AG08396 (cell line): ENCODE measurements at places on chromosomes 11 and 22.
A peak's percentile ranks its signal among the peaks of the same experiment; 100 is the strongest.

- no peak for DNase-seq
Observed at GRCh38 chr11:17767301-17767885, 32.8 kb downstream of the KCNC1 start.

GRCh38 chr11:119876841-119877240, 147.8 kb upstream of the NECTIN1 start:
- DNase-seq, result no peak

GRCh38 chr11:17642980-17643379, 76.4 kb upstream of the MYOD1 start:
- DNase-seq, result no peak

GRCh38 chr11:112584672-112585071, 324.0 kb upstream of the PLET1 start:
- no peak for DNase-seq

- DNase-seq, result no peak
Observed at GRCh38 chr22:24090581-24090980, 79.5 kb downstream of the CABIN1 start.

DNA sequence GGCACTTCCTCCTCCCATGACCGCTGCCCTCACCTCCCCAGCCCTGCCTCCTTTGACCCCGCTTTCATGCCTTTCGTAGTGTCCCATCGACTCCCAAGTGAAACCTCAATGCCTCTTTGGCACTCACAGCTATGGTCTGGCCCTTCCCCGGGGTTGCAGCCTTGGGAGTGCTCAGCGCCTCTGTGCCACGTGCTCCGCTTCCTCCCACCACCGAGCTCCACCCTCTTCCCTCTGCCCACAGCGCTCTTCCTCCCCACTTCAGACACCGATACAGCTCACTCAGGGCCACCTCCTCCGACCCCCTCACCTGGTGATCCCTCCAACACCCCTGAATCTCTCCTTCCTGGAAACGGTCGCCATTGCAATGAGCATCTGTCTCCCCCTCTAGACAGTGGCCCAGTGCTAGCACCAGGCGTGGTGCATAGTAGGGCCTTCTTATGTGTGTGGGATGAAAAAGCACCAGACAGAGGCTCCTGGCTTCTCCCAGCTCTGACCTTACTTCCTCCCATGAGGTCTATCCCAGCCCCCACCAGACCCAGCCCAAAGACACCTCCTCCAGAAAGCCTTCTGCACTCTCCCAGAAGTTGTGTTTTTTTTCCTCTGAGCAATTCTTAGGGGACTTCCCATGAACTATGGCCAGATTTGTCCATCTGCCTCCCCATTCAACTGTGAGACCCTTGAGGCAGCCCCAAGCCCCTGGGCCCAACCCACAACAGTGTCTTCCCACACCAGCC, 16.4 kb upstream of the SCGB1A1 start:
- DNase-seq, result no peak

- DNase-seq, result peak; percentile 47
Observed at GRCh38 chr22:17563936-17564391, 666 bp downstream of the SLC25A18 start.

- no peak for DNase-seq
Observed at GRCh38 chr11:64633555-64634159, 42.6 kb downstream of the SLC22A12 start.

DNA sequence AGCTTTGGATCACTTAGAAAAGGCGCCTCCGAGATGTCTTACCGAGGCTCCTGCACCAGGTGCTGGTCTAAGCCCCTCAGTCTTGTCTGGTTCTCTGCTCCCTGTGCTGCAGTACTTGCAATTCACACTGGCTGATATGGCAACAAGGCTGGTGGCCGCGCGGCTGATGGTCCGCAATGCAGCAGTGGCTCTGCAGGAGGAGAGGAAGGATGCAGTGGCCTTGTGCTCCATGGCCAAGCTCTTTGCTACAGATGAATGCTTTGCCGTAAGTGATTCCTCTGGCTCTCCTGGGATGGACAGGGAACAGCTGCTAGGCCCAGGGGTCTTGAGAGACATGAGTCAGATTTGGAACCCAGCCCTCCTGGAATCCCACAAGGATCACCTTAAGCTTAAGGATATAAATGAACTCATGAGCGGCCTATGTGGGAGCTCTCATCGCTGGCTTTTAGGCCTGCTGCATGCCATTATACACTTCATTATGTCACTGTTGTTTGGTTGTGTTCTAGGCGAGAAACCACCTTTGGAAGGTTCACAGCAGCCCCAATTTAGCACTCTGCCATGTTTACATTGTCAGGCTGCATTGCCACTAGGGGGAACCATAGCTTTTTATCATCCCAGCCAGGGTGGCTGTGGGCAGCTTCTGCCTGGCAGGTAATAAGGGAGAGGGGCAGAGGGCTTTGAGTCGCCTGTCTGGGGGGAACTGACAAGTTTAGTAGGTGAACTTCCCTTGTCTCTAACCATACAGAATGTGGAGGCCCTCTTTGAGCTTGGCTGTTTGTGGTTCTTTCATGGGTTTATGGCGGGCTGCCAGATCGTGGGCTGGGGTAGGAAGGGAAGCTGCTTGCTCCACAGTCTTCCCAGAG, 8.5 kb downstream of the ACAD8 start:
- peak; percentile 45 for DNase-seq

- DNase-seq, result no peak
Observed at GRCh38 chr11:118264569-118265465, 720 bp upstream of the MPZL2 start.

DNA sequence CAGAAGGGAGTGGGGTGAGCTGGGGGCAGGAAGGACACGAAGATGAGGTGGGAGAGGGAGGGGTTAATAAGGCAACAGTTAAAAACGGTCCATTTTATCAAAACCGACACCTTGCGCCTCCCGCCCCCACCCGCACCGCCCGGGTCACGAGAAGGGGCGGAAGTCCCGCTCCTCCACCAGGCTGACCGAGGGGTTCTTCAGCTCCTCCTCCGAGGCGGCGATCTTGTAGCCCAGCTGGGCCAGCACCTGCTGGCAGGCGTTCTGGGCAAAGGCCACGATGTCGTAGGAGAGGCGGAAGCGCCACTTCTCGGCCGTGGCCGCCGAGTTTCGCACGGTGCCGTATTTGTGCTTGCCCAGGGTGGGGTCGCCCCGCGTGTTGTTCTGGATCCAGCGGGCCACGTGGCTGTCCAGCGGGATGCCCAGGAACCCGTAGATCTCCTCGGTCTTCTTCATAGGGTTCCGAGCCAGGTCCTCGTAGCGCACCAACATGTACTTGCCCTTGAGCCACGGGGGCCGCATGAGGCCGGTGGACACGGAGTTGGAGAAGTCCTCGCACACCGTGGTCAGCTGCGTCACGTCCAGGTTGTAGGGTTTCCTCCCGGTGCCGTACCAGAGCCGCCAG, 15.8 kb downstream of the CHST1 start:
- DNase-seq, result no peak

GRCh38 chr22:21108379-21109115, 62.8 kb downstream of the LRRC74B start:
- DNase-seq, result no peak

- DNase-seq, result no peak
Observed at GRCh38 chr11:62266558-62266957, 3.4 kb upstream of the SCGB2A2 start.

GRCh38 chr22:38464992-38465672, 2.8 kb upstream of the KDELR3 start:
- no peak for DNase-seq

DNA sequence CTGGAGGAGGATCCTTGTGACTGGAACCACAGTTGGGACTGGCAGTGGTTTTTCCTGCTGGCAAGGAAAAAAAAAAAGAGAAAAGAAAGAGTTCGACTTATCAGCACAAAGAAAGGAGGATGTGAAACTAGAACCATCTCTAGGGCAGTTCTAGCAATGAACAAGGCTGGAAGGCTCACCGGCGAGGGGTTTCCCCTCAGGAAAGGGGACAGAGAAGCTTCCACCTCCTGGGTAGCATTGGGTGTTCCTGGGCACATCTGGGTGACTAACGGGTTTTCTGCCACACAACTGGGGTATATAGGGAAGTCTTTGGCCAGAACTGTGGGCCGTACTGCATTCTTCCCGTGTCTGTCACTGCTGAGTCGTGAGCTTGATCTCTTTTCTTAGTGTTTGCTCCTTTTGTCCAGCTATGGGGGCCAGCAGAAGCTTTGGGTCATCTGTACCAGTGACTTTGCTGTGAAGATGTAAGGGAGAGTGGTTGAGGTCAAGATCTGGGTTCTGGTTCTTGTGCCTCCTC, 109.4 kb upstream of the OR4B1 start:
- DNase-seq, result peak; percentile 56

DNA sequence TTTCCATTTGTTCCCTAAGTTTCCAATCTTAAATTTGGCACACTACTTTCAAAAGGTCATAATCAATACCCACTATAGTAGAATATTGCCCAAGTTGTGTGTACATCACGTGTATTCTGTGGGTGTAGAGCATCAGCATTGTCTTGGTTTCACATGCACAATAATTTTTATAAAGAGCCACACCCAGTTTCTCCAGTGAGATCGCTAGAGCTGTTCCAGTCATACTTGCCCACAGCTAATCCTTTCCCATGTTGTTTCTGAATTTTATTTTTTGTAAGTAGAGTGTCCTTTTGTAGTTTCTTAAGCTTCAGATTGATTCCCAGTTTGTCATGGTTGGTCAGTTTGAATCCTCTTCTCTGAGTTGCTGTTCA, 13.7 kb downstream of the FAM118B start:
- no peak for DNase-seq

DNA sequence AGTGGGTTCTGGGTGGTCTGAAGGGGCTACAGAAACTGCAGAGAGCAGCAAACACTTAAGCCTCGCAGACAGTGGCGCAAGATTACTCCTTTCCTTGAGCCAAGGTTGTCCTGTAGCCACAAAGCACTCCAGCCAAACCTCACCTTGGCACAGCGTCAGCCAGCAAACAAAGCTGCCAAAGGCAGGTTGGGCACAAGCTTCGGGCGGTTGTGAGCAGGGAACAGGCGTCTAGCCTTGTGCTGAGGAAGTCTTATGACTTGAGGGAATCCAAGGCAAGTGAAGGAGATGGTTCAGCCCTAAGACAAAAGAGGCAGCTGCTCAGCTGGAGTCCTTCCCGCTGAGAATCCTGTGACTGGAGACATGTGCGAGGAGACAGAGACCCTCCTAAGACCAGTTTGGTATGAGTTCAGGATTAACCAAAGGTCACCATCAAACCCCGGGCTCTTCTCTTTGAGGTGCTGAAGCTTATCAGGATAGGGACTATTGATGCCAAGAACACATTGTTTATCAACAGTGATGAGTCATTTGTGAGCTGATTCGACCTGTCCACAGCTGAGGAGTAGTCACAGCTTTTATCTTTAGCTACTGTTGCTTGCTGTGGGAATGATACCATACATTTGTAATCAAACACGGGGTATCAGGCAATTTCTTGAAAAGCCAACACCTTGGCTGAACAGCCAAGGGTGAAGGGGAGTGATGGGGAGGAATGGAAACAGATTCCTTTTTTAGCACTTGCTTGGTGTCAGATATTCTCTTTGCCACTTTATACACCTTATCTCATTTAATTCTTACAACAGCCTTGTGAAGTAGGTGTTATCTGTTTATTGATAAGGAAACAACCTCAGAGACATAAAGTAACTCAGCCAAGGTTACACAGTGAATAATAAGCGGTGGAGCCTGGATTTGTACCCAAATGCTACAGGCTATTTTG, 4.6 kb downstream of the ADM start:
- peak; percentile 45 for DNase-seq

GRCh38 chr22:34015642-34016041, 95.4 kb upstream of the LARGE1 start:
- no peak for DNase-seq

- DNase-seq, result no peak
Observed at GRCh38 chr11:116636341-116636929, 136.4 kb downstream of the BUD13 start.

DNA sequence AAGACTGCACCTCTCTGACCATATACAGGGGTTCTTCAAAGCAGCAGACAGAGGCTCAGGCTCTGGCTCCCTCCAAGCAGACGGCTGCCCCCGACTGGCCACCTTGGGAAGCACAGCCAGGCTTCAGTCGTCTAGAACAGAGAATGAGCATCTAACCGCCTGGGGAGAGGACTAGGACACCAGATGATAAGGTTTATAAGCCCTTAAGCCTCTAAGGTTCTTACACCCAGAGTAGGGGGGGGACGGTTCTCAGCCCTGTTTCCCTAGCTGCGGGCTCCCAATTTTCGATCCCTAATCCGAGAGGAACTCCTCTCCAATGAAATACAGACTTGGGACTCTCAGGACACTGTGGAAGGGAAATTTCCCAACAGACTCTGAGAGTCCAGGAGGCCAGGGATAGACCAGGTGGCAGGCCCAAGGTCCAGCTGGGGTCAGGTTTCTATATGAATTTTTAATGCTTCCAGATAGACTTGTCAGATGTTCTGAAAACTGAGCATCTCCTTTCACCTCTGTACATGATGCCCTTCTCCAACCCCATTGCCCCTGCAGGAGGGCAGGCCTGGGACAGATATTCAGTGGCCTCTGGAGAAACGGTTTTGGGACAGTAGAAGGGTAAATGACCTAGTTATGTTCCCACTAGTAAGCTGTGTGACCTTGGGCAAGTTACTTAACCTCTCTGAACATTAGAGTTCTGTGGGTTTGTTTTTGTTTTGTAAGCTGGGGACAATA, 20.2 kb downstream of the RTN4RL2 start:
- DNase-seq, result peak; percentile 85

DNA sequence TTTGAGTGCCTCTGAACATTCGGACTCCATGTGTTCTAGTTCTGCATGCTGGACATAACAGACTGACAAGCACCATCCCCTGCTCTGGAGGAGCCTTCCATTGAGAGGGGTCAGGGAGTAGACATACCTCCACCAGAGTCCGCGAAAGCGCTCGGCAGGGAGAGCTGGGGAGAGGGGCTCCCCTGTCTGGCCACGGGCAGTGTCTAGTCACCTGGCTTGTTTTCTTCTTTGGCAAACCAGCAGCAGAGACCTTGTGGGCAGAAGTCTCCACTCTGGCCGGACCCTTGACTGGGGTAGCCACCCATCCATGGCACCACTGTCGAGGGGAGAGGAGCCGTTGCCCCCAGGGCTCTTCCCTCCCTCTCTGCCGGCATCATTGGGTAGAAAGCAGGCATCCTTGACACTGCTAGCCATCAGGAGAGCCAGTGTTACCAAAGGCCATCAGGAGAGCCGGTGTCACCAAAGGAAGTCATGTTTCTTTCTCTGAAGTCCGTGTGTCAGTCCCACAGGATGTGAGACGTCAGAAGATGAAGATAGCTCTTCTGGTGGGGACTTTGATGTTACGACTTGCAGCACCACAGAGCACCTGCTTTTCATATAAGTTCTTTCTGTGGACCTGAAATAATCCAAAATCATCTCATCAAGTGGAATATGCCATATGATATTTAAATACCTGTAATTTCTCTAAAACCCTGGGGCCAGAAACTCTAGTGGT, 305.6 kb downstream of the TBC1D22A start:
- no peak for DNase-seq
